ENCODE measurements at places on chromosomes 2 and 18.
A peak's percentile ranks its signal among the peaks of the same experiment; 100 is the strongest.

DNA sequence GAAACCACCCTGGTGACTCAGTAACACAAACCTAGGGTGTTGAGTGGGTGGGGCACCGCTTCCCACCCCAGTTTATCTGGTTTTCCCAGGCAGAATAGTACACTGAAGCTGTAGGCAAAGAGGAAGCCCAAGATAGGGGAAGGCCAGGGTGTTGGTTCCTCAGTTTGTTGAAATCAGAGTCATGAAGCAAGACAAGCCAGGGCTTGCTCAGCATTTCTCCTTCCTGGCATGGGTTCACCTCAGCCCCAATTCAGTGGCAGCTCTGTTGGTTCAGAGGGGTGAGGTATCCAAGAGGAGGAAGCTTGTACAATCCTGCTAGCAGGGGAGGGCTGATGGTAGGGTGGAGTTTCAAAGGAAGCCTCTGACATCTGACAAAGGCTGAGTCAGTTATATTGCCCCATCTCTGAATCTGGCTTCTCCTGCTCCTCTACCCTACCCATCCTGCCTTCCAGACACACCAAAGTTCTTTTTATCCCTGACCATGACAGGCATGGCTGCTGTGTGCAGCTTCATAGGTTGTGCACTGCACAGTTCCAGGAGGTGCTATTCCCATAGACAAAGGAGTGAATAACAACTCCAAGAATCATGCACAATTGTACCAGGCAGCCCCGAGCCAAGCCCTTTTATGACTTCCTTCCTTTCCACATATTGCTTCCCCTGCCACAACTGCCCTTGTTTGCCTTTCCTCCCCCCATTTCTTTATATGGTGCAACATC is 24.9 kb upstream of the RAB10 start:
- DNase-seq = no peak

DNA sequence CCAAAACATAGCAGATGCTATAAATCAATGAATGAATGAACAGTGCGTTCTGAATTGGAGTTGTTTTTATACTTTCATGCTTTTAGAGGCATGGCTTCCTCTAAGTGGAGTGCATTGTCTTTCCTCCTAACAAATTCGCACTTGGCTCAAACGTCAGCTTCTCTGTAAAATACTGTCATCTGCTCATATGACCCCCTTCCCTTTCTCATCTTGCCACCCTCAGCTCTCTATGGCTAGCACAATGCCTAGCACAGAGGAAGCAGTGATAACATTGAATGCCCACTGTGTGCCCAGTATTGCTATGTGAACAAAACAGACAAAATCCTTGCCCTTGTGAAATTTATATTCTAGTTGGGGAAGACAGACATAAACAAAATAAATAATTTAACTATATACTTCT is 258.8 kb downstream of the MREG start:
- no peak for DNase-seq

DNA sequence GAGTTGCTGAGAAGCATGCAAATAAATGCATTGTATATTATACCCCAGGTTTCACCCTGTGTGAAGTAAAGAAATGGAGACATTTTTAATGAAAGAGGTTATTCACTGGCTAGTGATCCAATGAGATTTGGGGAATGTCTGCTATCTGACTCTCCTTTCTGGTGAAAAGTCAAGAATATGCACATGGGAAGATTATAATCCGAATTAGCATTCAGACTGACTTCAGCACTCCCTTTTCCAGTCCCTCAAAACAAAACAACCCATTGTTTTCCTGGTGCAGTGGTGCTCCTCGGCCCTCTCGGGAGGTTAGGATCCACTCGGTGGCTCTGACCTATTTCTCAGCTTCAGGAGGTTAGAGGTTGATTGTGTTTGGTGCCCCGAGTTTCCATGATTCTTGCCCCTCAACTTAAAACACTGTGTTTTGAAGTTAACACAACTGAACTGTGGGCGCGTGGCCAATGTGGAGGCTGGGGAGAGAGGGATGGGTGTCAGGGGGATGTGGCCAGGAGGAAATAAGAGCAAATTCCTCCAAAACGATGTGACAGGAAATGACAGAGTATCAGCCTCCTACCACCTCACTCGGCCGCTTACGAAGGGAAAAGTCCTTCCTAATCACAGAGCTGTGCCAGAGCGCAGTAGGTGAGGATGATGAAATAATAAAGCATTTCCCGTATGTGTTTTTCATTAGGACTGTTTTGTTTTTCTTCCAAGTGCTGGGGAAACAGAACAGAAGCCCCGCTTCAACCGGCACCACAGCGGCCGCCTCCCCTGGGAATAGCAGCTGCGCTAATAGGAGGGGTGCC is 440.1 kb downstream of the MTX2 start:
- no peak for DNase-seq

GRCh38 chr2:86254576-86255538 is 55.6 kb downstream of the MRPL35 start:
- DNase-seq = no peak

DNA sequence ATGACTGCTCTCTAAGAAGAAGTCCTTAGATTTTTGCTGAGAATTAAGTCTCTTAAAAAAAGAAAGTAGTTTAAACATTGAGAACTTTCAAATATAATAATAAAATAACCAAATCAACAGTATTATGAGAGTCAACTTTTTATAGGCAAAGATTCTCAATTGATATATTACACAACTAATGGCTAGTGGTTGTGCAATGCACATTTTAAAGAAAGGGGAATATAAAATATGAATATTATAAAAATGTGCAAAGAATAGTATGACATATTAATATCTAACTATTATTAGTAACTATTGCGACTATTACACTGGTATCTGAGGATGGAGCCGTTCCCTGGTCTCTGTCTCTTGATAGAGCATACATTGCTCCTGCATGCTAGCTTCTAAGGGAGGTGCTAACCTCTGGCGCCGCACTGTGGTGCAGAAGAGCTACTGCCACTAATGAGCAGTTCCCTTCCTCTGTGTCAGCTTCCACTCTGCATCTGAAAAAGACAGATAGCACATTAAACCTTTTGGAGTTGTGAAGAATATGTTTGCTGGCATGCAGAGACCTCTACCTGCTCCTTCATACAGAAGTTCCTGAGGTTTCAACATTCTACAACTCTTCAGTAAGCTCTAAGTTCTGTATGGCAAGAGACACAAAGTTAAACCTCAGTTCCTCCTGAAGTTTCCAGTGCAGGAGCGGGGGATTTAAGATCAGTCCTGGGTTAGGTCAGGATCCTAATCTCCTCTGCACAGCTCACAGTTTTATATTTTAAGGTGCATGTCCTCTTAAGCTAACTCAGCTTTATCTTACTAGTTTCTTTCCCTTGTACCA is 3.5 kb upstream of the SLC9A2 start:
- DNase-seq = peak; percentile 24

DNA sequence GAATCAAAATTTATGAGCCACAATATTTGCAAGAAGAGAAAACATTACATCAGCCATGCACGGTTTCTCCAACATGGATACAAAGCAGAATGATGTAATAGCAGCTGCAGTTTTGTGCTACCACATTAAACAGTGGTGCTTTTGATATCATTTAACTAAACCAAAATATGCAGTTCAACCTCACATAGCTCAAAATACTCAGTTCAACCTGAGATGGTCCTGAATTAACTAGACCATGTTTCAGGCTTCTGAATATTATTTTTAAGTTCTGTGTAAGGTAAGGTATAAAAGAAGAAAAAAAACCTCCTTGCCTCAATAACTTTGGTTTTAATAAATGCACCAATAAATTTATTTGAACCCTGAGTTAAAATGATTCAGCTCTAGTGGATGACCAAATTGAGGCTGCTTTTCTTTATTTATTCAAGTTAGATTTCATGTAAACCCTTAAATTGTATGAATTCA is 18.8 kb upstream of the TSPYL6 start:
- no peak for DNase-seq

DNA sequence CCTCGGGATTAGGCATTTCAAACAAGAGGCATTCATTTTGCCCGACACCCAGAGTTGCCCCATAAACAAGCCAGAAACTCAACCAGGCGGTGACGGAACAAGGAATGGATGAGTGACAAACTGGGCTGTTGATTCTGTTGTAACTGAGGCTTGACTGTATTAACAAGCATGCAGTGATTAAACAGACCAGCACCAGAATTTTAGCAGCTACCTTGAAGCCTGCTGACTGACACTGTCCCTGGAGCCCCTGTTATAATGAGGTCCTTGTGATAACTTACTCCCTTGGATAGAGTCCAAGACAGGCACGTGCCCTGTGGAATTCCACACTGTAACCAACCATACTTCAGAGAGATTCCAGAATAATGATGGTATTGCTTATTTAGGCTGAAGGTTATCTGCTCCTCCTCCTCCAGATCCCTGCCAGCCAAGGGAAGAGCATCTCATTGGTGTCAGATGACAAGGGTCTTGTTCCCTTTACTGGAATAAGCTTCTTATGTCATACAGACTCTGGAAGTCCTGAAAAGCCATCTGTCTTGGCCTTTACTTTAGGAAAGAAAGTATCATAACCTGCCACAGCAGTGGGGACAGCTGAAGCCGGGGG is 97.1 kb upstream of the RMDN2 start:
- no peak for DNase-seq

- DNase-seq = no peak
Measured at GRCh38 chr2:209496586-209496982, 72.7 kb downstream of the MAP2 start.
